Karpas-422 (cell line): ENCODE measurements at places on chromosomes 7 and 10.
A peak's percentile ranks its signal among the peaks of the same experiment; 100 is the strongest.

DNA sequence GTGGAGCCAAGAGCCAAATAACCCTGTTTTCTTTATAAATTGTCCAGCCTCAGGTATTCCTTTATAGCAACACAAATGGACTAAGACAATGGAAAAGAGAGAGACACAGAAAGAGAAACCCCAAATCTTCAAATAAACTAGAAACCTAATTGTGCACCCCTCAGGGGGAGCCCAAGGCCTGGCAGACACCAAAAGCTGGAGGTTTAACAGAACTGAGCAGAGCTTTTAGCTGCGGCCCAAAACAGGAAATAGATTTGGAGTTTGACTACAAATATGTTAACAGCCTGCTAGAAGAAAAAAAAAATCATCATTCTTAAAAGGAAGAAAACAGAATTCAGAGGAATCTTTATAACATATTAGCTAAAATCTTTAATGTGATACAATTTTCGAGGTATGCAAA, 1135.0 kb downstream of the GATA3 start:
- H3K4me1 ChIP-seq = no peaks in the 10 kb centered on the region
- no peak overlapping the region for H3K4me3 ChIP-seq
- H3K27ac ChIP-seq = no peak overlapping the region
- no peaks in the 10 kb centered on the region for H3K36me3 ChIP-seq
- DNase-seq = no peak

DNA sequence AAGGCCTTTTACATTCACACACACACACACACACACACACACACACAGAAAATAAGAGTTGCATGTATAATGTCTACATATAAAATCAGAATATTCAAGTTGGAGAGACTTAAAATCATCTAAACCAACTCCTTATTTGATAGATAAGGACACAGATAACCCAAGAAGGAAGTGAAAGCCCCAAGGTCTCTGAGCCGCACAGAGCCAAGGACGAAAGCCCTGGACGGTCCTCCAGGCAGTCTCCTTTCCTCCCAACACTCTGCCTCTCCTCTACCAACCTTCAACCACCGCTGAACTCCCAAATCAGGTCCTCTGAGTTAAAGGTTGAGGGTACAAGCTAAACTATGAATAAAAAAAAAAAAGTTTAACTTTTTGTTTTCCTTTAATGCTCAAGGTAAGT, 28.2 kb downstream of the UBE2H start:
- no peak overlapping the region for H3K4me3 ChIP-seq
- H3K4me1 ChIP-seq = no peaks in the 10 kb centered on the region
- no peaks in the 10 kb centered on the region for H3K36me3 ChIP-seq
- H3K27me3 ChIP-seq = no peaks in the 10 kb centered on the region

- no peaks in the 10 kb centered on the region for H3K27me3 ChIP-seq
- no peaks in the 10 kb centered on the region for H3K36me3 ChIP-seq
- no peaks in the 10 kb centered on the region for H3K4me1 ChIP-seq
- no peak overlapping the region for H3K27ac ChIP-seq
These were observed 1.5 kb upstream of the LOXL4 start for GRCh38 chr10:98269435-98269912.

GRCh38 chr10:24382979-24383663, 174.2 kb downstream of the KIAA1217 start:
- no peaks in the 10 kb centered on the region for H3K27me3 ChIP-seq
- no peaks in the 10 kb centered on the region for H3K4me1 ChIP-seq
- no peaks in the 10 kb centered on the region for H3K36me3 ChIP-seq
- no peak overlapping the region for H3K27ac ChIP-seq
- H3K4me3 ChIP-seq = no peak overlapping the region
- DNase-seq = no peak

- H3K27ac ChIP-seq = no peak overlapping the region
- DNase-seq = peak; percentile 69
- H3K27me3 ChIP-seq = no peaks in the 10 kb centered on the region
- H3K4me3 ChIP-seq = no peak overlapping the region
These were observed 80.7 kb downstream of the GCC1 start for GRCh38 chr7:127504715-127505114.

- H3K27me3 ChIP-seq = no peaks in the 10 kb centered on the region
- DNase-seq = no peak
- H3K4me3 ChIP-seq = no peak overlapping the region
- H3K4me1 ChIP-seq = no peaks in the 10 kb centered on the region
- no peaks in the 10 kb centered on the region for H3K36me3 ChIP-seq
- H3K27ac ChIP-seq = no peak overlapping the region
These were observed 136.9 kb downstream of the FGFR2 start for GRCh38 chr10:121461307-121461706.

DNA sequence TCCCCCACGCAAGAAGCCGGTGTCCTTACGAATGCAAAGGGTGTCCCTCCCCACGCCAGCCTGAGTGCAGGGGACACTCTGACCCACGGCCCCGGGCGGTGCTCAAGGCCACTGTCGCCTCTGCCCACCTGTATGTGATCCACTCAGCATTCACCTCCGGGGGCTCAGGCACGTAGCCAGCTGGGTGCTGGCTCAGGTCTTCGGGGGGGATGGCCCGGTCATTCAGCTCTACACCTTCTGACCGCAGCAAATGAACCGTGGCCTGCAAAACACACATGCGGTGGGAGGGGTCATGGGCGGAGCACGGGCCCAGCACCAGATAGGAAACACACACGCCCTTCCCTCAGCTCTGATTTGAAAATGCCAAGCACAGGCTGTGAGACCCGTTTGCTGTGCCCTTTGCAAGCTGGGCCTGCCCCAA, 25.9 kb downstream of the CFAP46 start:
- no peaks in the 10 kb centered on the region for H3K36me3 ChIP-seq
- peak overlapping the region; percentile 98 for H3K27ac ChIP-seq
- H3K4me1 ChIP-seq = peaks cover 42% of the 10 kb centered on the region
- H3K27me3 ChIP-seq = no peaks in the 10 kb centered on the region
- peak overlapping the region; percentile 51; the same call in 1 of the 2 replicates for H3K4me3 ChIP-seq

GRCh38 chr7:31734456-31734855, 47.4 kb downstream of the PPP1R17 start:
- peaks cover 7% of the 10 kb centered on the region for H3K4me1 ChIP-seq
- no peak overlapping the region for H3K4me3 ChIP-seq
- no peak overlapping the region for H3K27ac ChIP-seq
- H3K36me3 ChIP-seq = no peaks in the 10 kb centered on the region
- H3K27me3 ChIP-seq = no peaks in the 10 kb centered on the region

DNA sequence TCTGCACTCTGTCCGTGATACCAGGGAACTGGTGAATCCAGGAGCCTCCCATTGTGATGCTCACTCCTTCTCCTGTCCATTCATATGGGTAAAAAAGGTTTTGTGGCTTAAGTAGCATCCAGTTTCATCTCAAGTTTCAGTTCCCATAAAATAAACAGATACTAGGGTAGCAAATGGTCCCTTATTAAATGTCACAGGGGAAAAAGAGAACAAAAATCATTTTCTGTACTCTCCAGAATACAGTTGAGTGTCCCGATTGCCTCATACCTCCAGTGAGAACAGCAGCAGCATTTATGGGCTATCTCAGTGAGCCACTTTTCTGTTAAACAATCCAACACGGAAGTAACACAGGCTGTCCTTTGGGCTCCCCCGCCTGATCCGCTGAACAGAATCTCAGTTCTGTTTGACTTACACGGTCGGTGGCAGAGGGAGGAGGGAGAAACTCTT, 179.6 kb downstream of the CELF2 start:
- peaks cover 4% of the 10 kb centered on the region; the same call in 1 of the 2 replicates for H3K27me3 ChIP-seq
- H3K27ac ChIP-seq = no peak overlapping the region
- H3K36me3 ChIP-seq = no peaks in the 10 kb centered on the region
- no peak for DNase-seq
- H3K4me1 ChIP-seq = peaks cover 10% of the 10 kb centered on the region
- H3K4me3 ChIP-seq = no peak overlapping the region

DNA sequence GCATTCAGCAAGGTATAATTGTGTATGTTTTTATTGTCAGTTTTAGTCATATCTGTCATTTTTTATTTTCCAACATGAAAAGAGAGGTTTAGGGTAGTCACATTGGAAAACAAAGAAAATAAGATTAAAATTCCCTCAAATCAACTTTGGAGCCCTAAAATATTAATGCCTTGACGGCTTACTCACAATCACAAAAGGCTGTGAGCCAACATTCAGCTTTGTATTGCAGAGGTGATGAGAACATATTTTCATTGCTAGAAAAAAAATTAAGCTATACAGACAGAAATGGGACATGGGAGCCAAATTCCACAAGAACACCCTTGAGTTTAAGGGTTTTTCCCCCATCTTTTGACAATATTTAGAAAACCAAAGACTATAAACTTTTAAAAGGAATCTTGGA, 30.2 kb downstream of the CALD1 start:
- no peak overlapping the region for H3K27ac ChIP-seq
- H3K36me3 ChIP-seq = no peaks in the 10 kb centered on the region
- no peaks in the 10 kb centered on the region for H3K4me1 ChIP-seq
- DNase-seq = no peak

GRCh38 chr7:96778263-96778662, 68.6 kb upstream of the SEM1 start:
- no peak overlapping the region for H3K4me3 ChIP-seq
- no peak for DNase-seq
- no peaks in the 10 kb centered on the region for H3K4me1 ChIP-seq
- H3K36me3 ChIP-seq = no peaks in the 10 kb centered on the region
- no peaks in the 10 kb centered on the region for H3K27me3 ChIP-seq

- no peak overlapping the region for H3K4me3 ChIP-seq
- H3K4me1 ChIP-seq = peaks cover 78% of the 10 kb centered on the region
- peaks cover 14% of the 10 kb centered on the region; the same call in 1 of the 2 replicates for H3K36me3 ChIP-seq
- H3K27me3 ChIP-seq = no peaks in the 10 kb centered on the region
- H3K27ac ChIP-seq = peak overlapping the region; percentile 42
These were observed 120.5 kb downstream of the CUX1 start for GRCh38 chr7:101937717-101938514.

DNA sequence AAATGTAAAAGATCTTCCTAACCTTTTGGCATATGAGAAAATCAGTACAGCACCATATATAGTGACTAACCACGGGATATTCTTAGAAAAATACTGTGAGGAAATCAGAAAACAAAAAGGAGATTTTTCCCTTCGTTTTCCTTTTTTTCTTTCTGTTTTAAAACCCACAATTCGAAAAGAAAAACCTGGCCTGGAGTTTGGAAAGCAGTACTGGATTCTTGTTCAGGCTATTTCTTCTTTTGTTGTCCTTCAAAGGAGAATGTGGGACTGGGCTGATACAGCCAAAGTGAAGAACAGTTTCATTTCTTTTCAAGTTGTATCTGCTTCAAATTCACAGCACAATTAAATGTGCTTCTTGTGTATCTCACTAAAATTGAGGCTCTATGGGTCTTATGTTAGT, 156.8 kb upstream of the PHYHIPL start:
- no peak overlapping the region for H3K4me3 ChIP-seq
- no peaks in the 10 kb centered on the region for H3K36me3 ChIP-seq
- no peaks in the 10 kb centered on the region for H3K27me3 ChIP-seq
- no peaks in the 10 kb centered on the region for H3K4me1 ChIP-seq

DNA sequence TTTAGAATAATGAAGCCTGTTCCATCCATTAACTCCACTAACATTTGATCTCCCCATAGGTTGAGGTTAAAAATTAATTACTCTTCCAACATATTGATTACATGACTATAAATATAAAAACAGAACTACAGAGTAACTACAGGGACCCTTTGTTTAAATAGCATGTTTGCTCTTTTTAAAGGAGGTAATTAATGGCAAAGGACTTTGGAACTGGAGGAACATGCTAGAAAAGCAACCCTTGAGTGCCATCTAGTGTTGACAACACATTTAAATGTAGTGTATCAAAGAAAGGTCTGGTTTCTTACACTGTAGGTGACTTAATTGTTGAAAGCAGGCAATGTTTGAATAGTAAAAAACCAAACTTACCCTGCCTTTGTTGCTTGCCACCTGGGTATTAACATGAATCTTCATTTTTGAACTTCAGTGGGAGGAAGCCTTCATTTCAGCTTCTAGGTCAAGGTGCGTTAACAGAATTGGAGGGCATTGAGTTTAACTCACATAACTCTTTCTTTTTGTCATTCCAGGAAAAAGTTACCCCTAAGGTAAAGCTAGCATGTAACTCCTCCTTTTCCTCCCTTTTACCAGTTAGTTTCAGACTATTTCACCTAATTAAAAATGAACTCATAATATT, 52.6 kb upstream of the CAPZA2 start:
- H3K27me3 ChIP-seq = no peaks in the 10 kb centered on the region
- peak; percentile 90 for DNase-seq
- no peaks in the 10 kb centered on the region for H3K36me3 ChIP-seq

- no peaks in the 10 kb centered on the region for H3K36me3 ChIP-seq
- no peak overlapping the region for H3K4me3 ChIP-seq
- DNase-seq = no peak
- H3K27ac ChIP-seq = no peak overlapping the region
- H3K4me1 ChIP-seq = peaks cover 17% of the 10 kb centered on the region
These were observed 13.2 kb downstream of the CCDC7 start for GRCh38 chr10:32459051-32459698.

GRCh38 chr7:42768045-42768444, 143.8 kb downstream of the C7orf25 start:
- no peak overlapping the region for H3K27ac ChIP-seq
- H3K4me1 ChIP-seq = no peaks in the 10 kb centered on the region
- no peaks in the 10 kb centered on the region for H3K27me3 ChIP-seq
- H3K4me3 ChIP-seq = no peak overlapping the region
- no peaks in the 10 kb centered on the region for H3K36me3 ChIP-seq

DNA sequence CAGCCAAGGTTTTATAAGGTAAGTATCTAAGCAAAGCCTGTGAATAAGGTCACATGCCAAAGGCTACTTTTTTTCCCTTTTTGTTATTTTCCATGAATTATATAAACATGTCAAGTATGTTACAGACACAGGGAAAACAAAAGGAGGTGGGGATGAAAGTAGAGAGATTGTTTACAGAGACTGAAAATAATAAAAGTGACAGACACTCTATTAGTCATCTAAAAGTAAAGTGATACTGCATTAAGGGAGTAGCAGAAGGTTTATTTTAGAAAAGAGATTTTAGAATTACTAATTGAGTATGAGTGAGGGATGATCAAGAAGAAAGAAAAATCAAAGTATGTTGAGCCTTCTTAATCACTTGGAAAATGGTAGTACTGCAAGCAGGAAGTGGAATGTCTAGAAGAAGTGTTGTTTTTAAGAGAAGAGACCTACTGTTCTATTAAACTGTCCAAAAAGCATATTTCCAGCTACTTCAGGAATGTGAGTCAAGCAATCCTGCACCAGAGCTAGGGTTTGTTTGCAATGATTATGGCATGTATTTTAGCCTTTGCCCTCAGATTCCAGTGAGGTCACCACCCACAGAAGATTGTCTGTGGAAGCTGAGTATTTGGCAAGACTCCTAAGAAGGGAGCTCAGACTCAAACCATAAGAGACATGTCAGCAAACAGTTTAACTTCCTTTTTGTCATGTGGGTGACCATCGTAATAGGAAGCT, 177.9 kb upstream of the PLXDC2 start:
- no peak overlapping the region for H3K27ac ChIP-seq
- no peaks in the 10 kb centered on the region for H3K36me3 ChIP-seq
- H3K27me3 ChIP-seq = no peaks in the 10 kb centered on the region
- no peaks in the 10 kb centered on the region for H3K4me1 ChIP-seq
- H3K4me3 ChIP-seq = peak overlapping the region; percentile 56
- peak; percentile 40 for DNase-seq
